Lower leg skin (tissue), 4 donors: ENCODE measurements at places on chromosomes 12 and 14.

- DNase-seq = peak; percentile 70
These were observed 112.5 kb upstream of the MED13L start for GRCh38 chr12:116389990-116390389.

- DNase-seq = peak; percentile 61
These were observed 4.4 kb upstream of the TNFAIP2 start for GRCh38 chr14:103118663-103119404.

DNA sequence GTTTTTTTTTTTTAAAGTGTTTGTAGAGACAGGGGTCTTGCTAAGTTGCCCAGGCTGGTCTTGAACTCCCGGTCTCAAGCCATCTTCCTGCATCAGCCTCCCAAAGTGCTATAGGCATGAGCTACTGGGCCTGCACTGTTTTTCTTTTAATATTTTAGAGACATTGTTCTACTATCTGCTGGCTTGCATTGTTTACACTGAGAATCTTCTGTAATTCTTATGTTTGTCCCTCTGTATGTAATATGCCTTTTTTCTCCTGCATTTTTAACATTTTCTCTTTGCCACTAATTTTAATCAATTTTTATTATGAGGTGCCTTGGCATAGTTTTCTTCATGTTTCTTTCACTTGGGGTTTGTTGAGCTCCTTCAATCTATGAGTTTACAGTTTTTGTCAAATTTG is 15.4 kb upstream of the BCAT1 start:
- DNase-seq = no peak

DNA sequence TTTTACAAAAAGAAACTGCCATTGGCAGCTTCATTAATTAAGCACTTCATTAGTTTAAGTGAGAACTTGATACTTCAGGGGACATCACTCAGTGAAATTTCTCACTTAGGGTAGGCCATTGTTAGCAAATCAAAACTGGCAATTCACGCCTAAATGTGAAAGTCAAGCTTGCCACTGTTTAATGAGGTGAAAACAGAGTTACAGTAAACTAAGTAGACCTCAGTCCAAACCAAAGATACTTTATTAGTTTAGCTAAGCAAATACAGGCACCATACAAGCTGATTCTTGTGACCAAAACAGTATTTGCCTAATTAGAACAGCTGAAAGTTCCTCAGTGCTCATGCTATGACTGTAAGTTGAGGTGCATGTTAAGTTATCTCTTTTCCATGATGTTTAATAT is 176.5 kb upstream of the CPNE8 start:
- DNase-seq = no peak

GRCh38 chr12:81150382-81150781 is 72.5 kb downstream of the ACSS3 start:
- DNase-seq = no peak

- DNase-seq = no peak
These were observed 11.7 kb downstream of the BEST3 start for GRCh38 chr12:69687390-69687789.

DNA sequence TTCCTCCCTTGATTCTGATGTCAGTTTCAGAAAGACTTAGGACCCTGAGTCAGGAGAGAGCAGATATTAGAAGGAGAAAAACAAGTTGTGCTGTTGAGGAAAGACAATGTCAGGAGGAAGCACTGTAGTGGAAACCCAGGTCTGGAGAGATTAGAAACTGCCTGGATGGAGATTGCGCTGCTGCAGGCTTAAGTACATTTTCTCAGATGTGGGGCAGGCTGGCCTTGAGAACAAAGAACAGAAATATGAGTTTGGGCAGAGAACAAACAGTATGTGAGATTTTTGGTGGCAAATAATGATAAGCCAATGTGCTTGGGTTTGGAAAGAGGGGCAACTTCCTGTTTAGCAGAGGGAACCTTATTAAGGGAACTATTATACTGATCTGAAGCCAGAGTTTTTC is 74.3 kb upstream of the PRMT8 start:
- no peak for DNase-seq

GRCh38 chr14:30210630-30211029 is 283.0 kb upstream of the PRKD1 start:
- no peak for DNase-seq

- DNase-seq = no peak
These were observed 6.1 kb downstream of the EDDM3B start for GRCh38 chr14:20774258-20774824.

GRCh38 chr14:30748343-30748742 is 126.0 kb upstream of the COCH start:
- no peak for DNase-seq

GRCh38 chr12:97380440-97380839 is 82.2 kb upstream of the RMST start:
- no peak for DNase-seq

GRCh38 chr14:78951602-78952001 is 781.4 kb downstream of the NRXN3 start:
- no peak for DNase-seq

GRCh38 chr14:96407935-96408570 is 16.1 kb downstream of the AK7 start:
- DNase-seq = peak; percentile 60

- DNase-seq = no peak
These were observed 127.7 kb downstream of the TMEM30B start for GRCh38 chr14:61153431-61153830.

DNA sequence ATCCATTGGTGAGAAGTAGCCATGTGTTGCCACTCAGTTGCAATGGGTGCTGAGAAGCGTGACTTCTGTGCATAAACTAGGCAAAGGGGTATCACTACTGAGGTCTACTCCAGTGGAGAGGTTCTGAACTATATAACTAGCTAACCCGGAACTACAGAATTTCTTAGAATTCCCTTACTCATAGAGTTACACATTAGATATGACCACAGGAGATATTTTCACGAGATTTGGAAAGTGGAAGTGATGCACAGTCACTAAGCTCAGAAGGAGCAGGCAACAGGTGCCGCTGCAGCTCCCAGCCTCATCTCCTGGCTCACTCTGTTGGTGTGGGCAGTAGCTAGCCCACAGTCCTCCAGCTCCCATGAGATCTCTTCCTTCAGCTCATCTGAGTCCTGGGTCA is 136.6 kb downstream of the SSPN start:
- DNase-seq = no peak

- DNase-seq = no peak
These were observed 405.4 kb upstream of the MIS18BP1 start for GRCh38 chr14:45658226-45658916.

DNA sequence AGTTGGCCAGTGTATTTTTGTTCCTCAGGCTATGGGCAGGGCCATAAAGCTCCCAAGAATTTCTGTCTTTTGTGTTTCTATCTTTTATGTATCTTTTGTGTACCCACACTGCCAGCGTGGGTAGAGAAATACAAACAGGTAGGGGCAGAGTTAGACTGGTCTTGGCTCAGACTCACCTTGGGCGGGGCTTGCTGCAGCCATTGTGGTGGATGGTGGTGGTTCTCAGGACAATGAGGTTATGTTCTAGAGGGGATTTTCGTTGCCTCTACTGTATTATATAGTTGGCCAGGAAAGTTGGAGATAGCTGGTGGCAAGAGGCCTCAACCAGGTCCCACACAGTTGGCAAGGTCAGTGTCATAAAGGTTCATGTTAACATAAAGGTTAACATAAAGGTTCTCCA is 977.5 kb upstream of the LRFN5 start:
- no peak for DNase-seq

- peak; percentile 64 for DNase-seq
These were observed 6.5 kb upstream of the LGALS3 start for GRCh38 chr14:55122440-55122986.

GRCh38 chr14:73759714-73760597 is 45.8 kb upstream of the PNMA1 start:
- DNase-seq = peak; percentile 97

GRCh38 chr12:121033625-121034349 is 5.3 kb downstream of the OASL start:
- DNase-seq = no peak

DNA sequence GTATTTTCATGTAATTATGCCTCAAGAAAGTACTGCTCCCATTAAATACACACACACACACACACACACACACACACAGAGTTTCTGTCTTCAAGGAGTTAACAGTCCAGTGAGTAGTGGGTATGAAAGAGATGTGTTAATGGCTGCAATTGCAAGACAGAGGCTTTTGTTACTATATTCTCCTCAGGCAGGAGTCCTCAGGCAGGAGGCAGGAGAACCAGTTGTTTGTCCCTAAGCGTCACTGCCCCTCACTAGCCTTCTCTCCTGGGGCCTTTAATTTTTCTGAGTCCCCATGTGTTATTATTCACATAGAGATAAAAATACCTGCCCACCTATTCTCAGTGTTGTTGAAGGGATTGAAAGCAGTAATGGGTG is 31.2 kb downstream of the DAD1 start:
- no peak for DNase-seq

DNA sequence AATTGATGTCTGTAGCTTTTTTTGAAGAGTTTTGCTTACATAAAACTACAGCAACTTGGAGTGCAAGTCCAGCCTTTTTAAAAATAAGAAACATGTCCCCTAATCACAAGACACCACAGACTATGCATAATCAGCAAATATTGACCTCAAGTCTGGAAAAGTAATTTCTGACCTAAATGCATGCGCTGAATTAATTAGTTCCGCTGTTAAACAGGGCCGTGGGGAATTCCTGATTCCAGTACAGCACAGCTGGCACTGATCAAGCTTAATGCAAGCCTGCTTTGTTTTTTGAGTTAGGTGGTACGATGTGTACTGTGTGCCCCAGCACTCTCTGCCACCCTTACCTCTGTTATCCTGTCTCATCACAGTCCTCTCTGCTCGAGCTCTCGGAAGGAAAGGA is 9.2 kb downstream of the MLH3 start:
- DNase-seq = no peak

GRCh38 chr12:67517181-67517887 is 131.2 kb upstream of the DYRK2 start:
- no peak for DNase-seq
